Dorsolateral prefrontal cortex (tissue), 122 donors: ENCODE measurements at places on chromosomes 1 and 21. TPM values are rescaled to one million over a fixed set of nuclear protein-coding genes. Genes with fewer than 3 reads are reported as not detected.

The PIGR gene
- not detected for total RNA-seq

The ZP4 gene
- not detected for total RNA-seq

The RORC gene
- total RNA-seq: not detected

The SPRR2A gene
- total RNA-seq: not detected

The CCNL2 gene
- 160 TPM for total RNA-seq

The GPA33 gene
- total RNA-seq: not detected

The SLC6A17 gene
- 129 TPM for total RNA-seq

The HTR6 gene
- total RNA-seq: 3.5 TPM

The HJV gene
- not detected for total RNA-seq

The KCNK1 gene
- 78.5 TPM for total RNA-seq

The RXFP4 gene
- total RNA-seq: not detected

The TSNAX gene
- total RNA-seq: 47.0 TPM

The SYNJ1 gene
- 129 TPM for total RNA-seq

The TMEM269 gene
- not detected for total RNA-seq

The C1orf56 gene
- 4.7 TPM for total RNA-seq

The MSTO1 gene
- 34.4 TPM for total RNA-seq

The KANK4 gene
- 1.7 TPM for total RNA-seq

The GPR153 gene
- total RNA-seq: 13.3 TPM

The MCOLN2 gene
- total RNA-seq: not detected

The CLCA4 gene
- total RNA-seq: 4.7 TPM

The CELA3B gene
- total RNA-seq: not detected

The SPRR2E gene
- not detected for total RNA-seq

The NOS1AP gene
- total RNA-seq: 62.5 TPM

The F3 gene
- total RNA-seq: 88.4 TPM

The REN gene
- total RNA-seq: not detected

The NTRK1 gene
- total RNA-seq: 0.60 TPM

The SPRR1B gene
- not detected for total RNA-seq

The C1orf87 gene
- total RNA-seq: 0.81 TPM

The PRMT6 gene
- total RNA-seq: 14.8 TPM

The LMX1A gene
- total RNA-seq: not detected

The AJAP1 gene
- 48.9 TPM for total RNA-seq

The PCAT6 gene
- total RNA-seq: 1.5 TPM

The MTOR gene
- 65.9 TPM for total RNA-seq

The TRIM67 gene
- 1.7 TPM for total RNA-seq

The SLC5A9 gene
- total RNA-seq: 0.55 TPM

The RABGGTB gene
- total RNA-seq: 60.4 TPM
